Fibroblast of skin of abdomen (primary cell): ENCODE measurements at places on chromosomes 4 and X.

- no peak for DNase-seq
Observed at GRCh38 chr4:147370881-147371280, 110.0 kb upstream of the EDNRA start.

DNA sequence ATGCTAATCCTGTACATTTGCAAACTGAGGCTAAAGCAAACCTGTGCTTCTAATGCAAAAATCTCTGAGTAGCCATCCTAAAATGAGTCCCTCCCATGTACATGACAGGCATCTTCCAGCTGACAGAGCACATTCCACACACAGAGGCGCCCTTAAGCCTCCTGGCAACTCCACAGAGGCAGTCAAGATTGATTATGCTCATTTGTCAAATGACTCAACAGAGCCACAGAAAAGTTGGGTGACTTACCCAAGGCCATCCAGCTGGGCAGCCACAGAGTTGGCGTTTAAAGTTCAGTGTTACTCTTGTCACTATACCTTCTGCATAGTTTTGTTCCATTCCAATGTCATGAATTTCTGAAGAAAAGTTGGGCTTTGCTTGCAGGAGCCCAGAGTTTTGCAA, 394.6 kb upstream of the FGF13 start:
- DNase-seq: peak; percentile 58

- DNase-seq: no peak
Observed at GRCh38 chr4:186079694-186080093, 10.7 kb downstream of the TLR3 start.

DNA sequence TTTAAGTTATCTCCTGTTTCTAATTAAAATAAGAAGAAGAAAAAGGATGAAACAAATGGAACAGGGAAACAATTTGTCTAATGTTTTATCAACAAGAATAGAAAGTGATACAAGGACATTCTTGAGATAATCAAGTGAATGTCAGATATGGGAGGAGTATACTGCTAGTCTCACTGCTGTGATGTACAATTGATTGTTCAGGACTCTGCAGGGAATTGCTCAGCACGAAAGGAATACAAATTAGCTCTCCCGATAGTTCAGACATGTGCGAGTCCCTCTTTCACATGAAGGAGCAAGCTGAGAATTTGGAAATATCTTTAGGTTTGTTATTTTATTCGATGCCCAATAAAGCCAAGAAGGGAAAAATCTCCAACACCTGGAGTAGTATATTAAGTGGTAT, 57.3 kb upstream of the FSTL5 start:
- no peak for DNase-seq

- DNase-seq: peak; percentile 27
Observed at GRCh38 chr4:185566972-185567371, 31.7 kb upstream of the PDLIM3 start.

GRCh38 chr4:182555997-182556418, 312.8 kb downstream of the TENM3 start:
- peak; percentile 74 for DNase-seq

DNA sequence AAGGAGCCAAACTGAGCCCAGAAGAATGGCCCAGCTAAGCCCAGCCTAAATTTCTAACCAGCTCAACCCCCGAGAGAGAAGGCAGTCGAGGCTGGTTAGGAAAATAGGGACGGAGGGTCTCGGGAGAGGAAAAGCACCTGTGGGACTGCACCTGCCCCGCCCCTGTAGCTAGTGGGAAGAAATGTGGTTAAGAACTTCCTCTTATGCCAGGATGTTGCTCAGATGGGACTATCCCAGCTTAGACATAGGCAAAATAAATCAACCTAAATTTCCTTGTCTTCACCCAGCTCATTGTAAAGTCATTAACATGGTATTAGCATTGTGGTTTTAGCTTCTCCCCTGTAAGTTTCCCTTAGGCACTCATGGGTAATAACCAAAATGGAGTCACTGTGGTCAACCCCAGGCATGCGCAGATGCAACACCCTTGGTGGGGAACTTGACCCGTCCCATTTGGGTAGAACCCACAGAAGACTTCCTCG, 86.8 kb downstream of the ZNF718 start:
- no peak for DNase-seq
